GM10248 (cell line): ENCODE measurements at places on chromosomes 12 and 14.

GRCh38 chr12:597926-598568 lies 65.2 kb downstream of the NINJ2 start:
- no peak for DNase-seq

- peak; percentile 10 for DNase-seq
Observed at GRCh38 chr14:52551696-52552062, 626 bp downstream of the TXNDC16 start.

DNA sequence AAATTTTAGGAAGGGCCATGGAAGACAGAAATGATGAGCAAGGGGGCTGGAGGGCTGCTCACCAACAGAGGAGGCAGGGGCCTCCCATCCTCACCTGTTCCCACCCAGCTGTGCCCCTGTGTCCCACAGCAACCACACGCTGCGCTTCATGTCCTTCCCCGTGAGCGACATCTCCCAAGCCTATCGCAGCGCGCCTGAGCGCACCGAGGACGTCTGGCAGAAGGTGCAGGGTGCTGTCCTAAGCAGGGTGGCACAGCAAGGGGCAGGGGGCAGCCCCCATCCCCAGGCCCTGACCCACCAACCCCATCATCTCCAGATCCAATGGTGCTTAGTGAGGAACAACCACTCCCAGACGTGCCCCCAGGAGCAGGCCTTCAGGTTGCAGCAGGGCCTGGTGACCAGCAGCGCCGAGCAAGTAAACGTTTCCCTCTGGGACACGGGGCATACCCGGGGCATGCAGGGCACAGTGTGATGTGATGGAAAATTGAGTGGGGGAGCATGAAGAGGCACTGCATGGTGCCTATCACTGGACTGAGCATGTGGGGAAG lies 8.1 kb downstream of the CARMIL3 start:
- DNase-seq: no peak

GRCh38 chr12:114408886-114409851 lies 3.2 kb upstream of the TBX5 start:
- DNase-seq: no peak

DNA sequence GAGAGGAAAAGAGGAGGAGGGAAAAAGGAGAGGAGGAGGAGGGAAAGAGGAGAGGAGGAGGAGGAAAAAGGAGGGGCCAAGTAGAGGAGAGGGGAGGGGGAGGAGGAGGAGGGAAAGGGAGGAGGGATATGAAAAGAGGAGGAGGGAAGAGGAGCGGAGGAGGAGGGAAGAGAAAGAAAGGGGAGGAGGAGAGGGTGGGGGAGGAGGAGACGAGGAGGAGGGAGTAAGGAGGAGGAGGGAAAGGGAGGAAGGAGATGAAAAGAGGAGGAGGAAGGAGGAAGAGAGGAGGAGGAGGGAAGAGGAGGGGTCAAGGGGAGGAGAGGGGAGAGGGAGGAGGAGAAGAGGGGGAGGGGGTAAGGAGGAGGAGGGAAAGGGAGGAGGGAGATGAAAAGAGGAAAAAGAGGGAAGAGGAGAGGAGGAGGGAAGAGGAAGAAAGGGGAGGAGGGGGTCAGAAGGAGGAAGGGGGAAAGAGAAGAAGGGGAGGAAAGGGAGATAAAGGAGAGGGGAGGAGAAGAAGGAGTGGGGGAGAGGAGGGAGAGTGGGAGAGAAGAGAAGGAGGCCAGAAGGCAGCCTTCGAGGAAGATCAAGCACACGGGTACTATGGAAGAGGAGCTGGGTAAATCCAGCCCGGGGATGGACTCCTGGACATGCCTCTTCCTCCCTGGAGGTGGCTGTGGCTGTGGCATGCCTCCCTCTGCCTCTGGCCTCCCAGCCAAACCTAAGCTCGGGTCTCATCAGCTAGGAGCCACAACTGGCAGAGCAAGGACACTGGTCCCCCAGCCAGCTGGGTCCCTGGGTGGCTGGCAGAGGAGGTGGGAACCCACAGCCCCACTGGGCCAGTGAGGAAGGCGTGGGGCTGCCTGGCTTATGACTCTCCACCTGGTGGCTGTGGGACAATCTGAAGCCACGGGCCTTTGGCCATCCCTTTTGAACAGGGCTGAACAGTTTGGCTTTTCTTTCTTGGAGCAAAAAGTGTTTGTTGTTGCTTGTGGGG lies 3.0 kb upstream of the CMKLR1 start:
- no peak for DNase-seq

- no peak for DNase-seq
Observed at GRCh38 chr12:51972849-51973273, 21.4 kb downstream of the ACVR1B start.

DNA sequence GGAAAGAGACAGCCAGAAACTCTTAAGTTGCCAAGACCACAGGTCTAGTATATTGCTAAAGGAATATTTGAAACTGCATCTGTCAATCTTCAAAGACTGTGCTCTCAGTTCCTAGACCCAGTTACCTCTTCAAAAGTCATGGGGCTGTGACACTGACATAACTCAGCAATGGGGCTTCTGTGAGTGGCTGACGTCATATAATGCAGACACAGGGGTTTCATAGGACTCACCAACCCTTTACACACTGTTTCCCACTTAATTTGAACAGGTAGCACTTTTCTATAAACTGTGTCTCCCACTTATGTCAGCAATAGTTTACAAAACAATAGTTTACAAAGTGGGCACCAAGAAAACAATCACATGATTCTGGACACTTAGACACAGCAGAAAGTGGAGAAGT lies 158.4 kb downstream of the GALC start:
- DNase-seq: no peak
